ENCODE measurements at places on chromosomes 3 and 15. TPM values are rescaled to one million over a fixed set of nuclear protein-coding genes. Genes with fewer than 3 reads are reported as not detected.

DNA sequence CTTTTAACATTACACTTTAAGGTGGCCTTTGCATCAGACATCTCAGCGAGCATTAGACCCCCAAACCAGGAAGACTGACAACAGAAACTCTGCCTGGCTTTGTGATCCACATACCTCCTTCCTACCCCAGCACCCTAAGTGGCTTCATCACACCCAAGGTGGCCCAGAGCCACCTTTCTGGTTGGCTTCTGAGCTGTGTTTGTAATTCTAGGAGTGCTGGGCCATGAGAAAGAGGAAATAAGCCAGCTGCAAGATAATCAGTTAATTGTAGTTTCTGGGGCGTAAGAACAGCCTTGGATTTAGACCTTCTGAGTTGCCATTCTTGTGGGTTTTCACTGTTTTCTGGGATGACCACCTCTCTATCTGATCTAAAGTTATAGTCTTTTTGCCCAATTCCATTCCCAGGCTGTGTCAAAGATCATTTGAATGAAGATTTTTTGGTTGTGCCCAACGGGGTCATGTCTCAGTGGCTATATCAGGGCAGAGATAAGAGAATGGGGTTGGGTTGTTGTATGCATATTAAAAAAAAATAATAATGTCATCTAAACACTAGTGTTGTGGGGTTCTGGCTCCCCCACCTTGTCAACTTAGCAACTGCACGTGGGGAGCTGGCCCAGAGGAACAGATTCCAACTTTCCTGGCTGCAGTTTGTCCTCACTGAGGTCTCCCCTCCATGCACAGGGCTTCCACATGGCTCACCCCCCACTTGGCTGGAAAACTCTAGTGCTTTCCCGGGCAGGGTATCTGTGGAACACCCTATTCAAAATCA lies 234.8 kb upstream of the WNT5A start:
- peak; percentile 44 for DNase-seq

DNA sequence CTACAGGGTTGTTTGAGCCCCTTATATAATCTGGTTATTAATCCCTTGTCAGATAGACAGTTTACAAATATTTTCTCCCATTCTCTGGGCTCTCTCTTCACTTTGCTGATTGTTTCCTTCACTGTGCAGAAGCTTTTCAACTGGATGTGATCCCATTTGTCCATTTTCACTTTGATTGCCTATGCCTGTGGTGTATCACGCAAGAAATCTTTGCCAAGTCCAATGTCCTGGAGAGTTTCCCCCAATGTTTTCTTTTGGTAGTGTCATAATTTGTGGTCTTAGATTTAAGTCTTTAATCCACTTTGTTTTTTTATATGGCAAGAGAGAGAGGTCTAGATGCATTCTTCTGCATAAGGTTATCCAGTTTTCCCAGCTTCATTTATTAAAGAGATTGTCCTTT lies 40.7 kb downstream of the XXYLT1 start:
- DNase-seq = no peak

DNA sequence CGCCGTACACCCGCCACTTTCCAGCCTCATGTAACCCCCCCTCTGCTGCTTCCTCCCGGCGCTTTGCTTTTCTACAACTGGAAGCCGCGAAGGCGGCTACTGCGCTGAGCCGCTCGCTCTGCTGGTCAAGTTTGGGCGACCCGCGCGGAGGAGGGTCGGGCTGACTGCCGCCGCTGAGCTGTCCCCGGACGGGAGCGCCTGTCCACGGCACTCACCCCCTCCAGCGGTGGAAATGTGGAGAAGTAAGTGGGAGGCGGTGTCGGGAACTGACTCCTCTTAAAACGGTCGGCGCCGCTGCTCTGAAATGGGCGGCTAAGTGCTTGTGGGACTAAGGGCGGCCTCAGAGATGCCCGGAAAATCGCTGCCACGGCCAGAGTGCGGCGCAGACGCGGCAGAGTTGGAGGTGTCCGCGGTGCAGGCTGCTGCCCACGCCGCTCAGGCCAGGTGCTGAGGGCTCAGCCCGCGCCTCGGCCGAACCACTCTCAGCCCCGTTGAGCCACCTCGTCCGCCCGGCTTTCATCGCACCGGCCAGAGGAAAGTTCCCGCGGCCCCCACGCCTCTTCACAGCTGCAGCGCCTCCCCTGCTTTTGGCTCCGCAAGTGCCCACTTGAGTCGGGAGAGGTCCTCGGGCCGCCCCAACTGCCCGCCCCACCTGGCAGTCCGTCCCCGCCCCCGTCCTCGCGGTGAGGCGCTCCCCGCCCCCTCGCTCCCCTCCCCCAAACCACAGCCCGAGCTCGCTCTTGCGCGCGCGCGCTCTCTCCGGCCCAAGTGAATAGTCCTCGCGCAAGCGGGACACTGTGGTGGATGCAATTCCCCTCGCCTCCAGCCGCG lies at the start of gene EPHA6:
Gene EPHA6, plus strand, starts transcription at position 775 of the 831 bp plus-strand sequence.
- DNase-seq = peak; percentile 49

GRCh38 chr15:56942118-56942517 lies 23.7 kb downstream of the TCF12 start:
- no peak for DNase-seq

GRCh38 chr3:156479604-156480003 lies 75.3 kb downstream of the SSR3 start:
- DNase-seq = no peak

DNA sequence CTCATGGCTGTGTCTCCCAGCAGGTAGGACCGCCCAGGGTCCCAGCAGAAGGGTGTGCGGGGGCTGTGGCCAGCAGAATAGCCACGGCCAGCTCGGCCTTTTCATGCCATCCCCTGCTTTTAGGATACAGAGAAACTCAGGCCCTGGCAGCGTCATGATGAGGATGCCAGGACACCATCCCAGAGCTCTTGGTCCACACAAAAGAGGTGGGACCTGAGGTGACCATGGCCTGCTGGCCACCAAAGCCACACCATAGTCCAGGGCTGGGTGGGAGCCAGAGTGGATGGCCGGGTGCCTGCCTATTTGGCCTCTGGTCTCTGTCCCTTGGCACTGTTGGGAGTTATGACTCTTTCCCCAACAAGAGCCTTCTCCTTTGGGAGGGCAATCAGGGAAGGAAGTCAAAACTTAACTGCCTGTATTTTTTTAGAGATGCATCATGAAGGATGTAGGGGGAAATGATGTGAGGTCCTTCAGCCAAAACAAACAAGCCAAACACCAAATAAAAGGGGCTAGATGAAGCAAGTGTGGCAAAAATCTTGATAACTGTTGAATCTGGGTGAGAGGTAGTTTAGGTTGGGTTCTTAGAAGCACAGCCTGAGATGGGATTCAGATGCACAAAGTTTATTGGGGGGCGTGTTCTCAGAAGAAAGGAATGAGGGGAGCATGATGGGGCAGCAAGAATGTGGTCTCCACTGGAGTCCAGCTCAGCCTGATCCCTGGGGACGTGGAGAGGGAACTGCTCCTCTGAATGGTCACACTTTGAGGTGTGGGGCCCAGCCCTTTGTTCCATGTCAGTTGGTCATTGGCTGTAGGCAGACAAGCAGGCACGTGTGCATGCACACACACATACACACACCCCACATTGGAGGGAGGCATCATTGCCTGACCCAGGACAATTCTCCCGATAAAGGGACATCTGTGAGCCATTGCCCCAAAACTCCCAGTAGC lies 33.2 kb downstream of the SMAD6 start:
- DNase-seq = no peak

- DNase-seq = no peak
Observed at GRCh38 chr3:36733162-36733696, 31.1 kb downstream of the DCLK3 start.

GRCh38 chr3:139557041-139557440 lies 17.5 kb upstream of the RBP1 start:
- DNase-seq = no peak

GRCh38 chr3:39327746-39328349 lies 1.7 kb upstream of the CCR8 start:
- DNase-seq = no peak

- peak; percentile 22 for DNase-seq
Observed at GRCh38 chr3:188330138-188330537, 176.2 kb downstream of the LPP start.

DNA sequence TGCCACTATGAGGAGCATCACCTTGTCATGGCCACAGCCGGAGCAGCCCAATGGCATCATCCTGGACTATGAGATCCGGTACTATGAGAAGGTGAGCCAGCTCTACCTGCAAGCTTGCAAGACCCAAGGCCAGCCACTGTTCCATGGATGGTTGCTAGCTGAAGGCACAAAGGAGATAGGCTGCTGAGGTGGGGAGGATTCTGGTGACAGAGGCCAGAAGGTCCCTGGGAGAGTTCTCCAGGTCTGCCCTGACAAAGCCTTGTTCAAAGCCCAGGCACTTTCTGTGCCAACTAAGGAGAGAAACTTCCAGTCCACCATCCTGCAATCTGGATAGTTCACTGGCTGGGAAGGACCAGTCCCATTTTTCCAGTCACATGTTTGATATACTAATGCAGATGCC lies 359.1 kb downstream of the EPHB1 start:
- no peak for DNase-seq

GRCh38 chr3:128473180-128473519 lies 6.5 kb upstream of the DNAJB8 start:
- DNase-seq = no peak

DNA sequence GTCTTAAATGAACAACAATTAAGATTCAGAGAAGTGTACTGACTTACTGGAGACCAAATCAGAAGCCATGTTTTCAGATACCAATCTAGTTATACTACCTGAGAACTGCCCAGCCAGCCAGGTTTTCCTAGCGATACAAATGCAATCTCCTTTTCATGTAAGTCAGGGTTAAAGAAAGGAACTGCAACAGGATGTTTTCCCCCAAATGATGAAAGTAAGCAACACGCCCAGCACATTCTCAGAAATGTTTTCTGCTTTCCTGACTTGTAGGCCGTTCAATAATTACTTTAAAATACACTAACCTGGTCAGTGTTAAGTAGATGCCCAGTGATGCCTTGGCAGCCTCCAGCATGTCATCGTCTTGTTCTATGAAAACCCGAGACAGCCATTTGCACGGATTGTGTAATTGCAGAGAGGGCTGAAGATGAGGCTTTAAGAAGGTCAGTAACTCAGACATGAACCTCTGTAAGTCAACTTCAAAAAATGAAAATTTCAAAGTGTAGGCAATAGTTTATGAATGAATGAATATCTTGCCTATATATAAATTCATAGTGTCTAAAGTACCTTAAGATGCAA lies 30.3 kb downstream of the LINS1 start:
- DNase-seq = no peak

CPNE4 gene
- total RNA-seq = not detected

CTXND1 gene
- total RNA-seq = not detected

ITIH1 gene
- total RNA-seq = not detected

STX19 gene
- not detected for total RNA-seq

CLDN11 gene
- 411 TPM for total RNA-seq

IQCB1 gene
- total RNA-seq = 18.1 TPM

CAV3 gene
- total RNA-seq = not detected

Measured in fibroblast of villous mesenchyme (primary cell).